ENCODE measurements at places on chromosomes 2 and 18. TPM values are rescaled to one million over a fixed set of nuclear protein-coding genes. Genes with fewer than 3 reads are reported as not detected.

CDCA7 gene
- 6.2 TPM for total RNA-seq

ABCG8 gene
- total RNA-seq = not detected

KCNS3 gene
- total RNA-seq = not detected

VIL1 gene
- not detected for total RNA-seq

TRIM54 gene
- total RNA-seq = not detected

HOXD4 gene
- not detected for total RNA-seq

MTX2 gene
- total RNA-seq = 18.3 TPM

UGT1A10 gene
- 0.41 TPM for total RNA-seq

LONRF2 gene
- 1.8 TPM for total RNA-seq

All from fibroblast of the aortic adventitia (primary cell).